NCI-H1092 (cell line): ENCODE measurements at places on chromosomes 7 and 10.

DNA sequence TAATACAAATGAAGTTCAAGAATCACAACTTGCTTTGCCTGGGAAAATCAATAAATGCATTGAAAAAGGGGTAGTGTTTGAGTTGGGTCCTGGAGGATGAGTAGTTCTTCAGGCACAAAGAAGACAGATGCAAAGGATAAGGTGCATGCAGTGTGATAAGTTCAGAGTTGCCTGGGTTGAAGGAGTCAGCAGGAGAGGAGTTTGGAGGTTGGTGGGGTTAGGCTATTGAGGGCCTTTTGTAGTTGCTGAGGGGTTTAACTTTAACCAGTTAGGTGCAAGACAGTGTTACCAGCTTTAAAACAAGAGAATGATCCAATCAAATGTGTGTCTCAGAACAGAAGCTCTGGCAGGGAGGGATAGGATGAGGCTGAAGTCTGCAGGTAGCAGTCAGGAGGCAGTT lies 44.3 kb upstream of the GLCCI1 start:
- no peak for DNase-seq

- no peak for DNase-seq
Measured at GRCh38 chr10:60937784-60938654, 6.0 kb downstream of the RHOBTB1 start.

GRCh38 chr10:75910032-75910431 lies 478.6 kb downstream of the LRMDA start:
- no peak for DNase-seq

DNA sequence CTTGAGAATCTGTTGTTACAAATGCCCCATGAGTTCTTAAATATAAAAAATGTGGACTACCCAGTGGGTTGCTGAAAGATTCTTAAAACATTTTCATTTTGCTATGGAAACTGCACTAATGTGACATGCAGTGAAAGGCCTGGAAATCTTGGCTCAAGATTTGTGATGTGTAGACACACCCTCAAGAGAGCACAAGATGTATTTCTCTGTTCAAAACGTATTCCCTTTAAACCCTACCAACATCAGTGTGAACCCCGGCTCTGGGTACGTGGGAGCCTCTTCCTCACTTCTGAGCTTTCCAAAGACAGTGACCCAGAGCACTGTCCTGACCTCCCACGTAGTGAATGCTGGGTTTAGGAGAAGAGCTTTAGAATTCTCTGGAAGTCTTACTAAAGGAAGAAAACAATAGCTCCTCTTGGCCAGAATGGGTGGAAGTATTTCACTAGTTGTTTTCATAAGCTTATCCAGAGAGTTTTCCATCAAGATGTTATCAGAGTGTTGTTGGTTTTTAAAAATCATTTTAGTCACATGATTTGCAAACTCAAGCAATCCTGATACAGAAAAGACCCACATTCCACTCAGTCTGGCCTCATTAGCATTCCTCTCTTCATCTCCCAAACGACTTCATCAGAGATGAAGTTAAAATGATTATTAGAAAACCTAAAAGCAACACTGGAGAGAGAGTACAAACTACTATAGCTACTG lies 81.5 kb upstream of the AFAP1L2 start:
- DNase-seq, result no peak

DNA sequence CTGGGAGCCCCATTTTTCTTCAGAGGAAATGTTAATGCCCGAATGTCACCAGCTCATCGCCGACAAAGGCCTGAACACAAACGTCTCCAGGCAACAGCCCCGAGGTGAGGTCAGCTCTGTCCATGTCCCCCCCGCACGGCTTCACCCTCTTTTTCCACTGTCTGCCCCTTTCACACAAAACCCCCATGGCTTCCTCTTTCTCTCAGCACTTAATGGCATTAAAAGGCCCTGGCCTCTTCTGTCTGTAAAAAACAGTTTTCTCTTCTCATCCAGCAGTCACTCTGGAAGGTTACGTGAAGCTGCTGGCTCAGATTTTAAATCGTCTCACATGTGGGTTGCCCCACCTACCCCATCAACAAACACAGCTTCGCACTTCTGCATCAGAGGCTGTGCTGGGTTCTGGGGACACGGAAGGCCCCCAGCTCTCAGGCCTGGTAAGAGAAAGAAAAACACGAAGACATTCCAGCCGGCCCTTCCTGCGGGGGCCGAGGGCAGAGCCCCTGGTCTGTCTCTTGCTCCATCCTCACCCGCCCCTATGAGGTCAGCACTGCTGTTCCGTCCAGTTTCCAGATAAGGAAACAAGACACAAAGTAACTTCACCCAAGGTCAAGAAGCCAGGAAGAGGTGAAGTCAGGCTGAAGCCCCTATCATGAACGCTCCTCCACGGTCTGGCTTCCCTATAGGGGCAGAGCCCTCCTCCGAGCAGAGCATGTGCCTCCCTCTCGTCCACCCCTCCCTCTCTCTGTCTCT lies 91.1 kb upstream of the PDGFA start:
- no peak for DNase-seq

DNA sequence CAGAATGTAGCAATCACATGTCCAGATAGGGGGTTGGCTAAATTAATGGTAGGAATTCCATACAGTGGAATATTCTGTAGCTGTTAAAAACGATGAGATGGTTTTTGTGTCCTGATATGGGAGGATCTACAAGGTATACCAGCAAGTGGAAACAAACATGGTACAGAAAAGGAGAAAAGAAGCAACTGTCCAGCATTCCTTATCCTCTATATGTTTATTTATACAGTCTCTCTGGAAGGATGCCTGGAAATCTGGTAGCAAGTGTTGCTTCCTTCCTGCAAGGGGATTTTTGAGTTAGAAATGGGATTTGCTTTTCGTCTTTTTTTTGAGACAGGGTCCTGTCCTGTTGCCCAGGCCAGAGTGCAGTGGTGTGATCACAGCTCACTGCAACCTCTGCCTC lies 19.3 kb downstream of the IL15RA start:
- DNase-seq, result no peak

DNA sequence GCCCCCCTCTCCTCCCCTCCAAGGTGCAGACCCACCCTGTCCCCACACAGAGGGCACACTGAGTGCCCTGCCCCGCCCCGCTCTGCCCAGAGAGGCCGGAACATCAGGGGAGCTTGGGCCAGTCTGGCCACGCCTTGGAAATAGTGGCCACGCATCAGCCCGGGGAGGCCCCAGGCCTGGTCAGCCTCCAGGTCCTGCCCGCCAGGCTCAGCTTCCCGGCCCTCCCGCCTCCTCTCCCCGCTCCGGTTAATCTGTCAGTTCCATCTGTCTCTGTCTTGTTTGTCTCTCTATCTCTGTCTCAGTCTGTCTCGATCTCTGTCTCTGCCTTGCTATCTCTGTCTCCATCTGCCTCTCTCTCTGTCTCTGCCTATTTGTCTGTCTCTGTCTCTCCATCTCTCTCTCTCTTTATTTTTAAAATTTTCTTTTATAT lies 28.9 kb upstream of the TNRC18 start:
- no peak for DNase-seq

DNA sequence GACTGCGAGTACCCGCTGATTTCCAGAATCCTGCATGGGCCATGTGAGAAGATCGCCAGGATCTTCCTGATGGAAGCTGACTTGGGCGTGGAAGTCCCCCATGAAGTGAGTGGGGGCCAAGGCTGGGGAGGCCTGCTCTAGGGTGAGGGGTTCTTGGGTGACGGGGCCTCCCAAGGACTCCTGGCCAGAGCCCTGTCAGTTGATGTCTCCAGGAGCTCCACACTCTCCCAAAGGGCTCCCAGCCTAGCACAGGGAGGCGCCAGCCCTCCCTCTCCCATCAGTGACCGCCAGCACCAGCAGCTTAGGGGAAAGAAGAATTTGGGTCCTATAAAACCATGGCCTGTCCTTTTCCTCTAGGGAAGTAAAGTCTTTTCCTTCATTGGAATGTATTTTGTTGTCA lies 9.8 kb upstream of the ZNF22 start:
- no peak for DNase-seq

- DNase-seq, result no peak
Measured at GRCh38 chr7:44541028-44541869, at the start of gene NPC1L1. TSS of gene NPC1L1 (minus strand) at chr7:44541330. CDS start at chr7:44541259, 71 bp downstream.
